Activated CD4-positive, alpha-beta T cell treated with anti-CD3 and anti-CD28 coated beads for 4 hours (primary cell): ENCODE measurements at places on chromosomes 6 and 20.

GRCh38 chr6:35728683-35729678 is 7.9 kb upstream of the ARMC12 start:
- DNase-seq, result no peak

GRCh38 chr6:90993770-90994169 is 406.9 kb upstream of the MAP3K7 start:
- no peak for DNase-seq

- DNase-seq, result no peak
Measured at GRCh38 chr20:61925555-61926252, 140.0 kb downstream of the TAF4 start.

DNA sequence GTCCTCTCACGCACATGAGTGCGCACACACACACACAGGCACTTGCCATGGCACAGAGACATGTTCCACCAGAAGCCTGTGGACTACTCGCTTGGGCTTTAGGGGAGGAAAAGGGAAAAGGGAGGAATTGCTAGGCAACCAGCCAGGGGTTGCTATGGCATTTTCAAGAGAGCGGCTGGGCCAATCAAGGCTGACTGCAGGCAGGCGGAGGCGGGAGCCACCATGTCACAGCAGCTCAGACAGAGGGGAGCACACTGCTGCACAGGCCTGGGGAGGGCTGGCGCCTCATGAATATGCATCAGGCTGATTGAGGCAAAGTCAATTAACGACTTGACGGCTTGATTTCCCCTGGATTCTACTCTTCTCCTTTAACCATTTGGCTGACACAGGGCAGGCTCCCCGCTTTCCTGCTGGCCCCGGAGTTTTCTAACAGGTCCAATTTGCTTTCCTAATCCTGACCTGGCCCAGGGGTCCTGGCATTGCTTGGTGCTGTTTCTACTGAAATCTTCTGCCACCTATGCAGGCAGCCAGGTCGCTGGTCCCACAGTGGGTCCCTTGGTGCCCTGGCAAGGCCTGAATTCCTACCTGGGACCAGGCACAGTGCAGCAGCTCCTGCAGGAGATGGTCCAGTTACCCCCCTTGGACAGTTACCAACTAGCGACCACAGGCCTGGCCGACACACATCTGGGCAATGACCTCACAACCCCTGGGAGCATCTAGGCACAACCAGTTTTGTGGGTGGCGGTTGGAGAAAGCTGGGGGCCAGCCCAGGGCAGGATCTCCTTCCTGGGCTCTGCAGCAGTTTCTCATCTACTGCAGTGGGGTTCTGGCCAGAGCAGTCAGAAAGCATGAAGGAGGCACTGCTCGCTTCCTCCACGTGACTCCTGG is 52.1 kb downstream of the YTHDF1 start:
- no peak for DNase-seq

DNA sequence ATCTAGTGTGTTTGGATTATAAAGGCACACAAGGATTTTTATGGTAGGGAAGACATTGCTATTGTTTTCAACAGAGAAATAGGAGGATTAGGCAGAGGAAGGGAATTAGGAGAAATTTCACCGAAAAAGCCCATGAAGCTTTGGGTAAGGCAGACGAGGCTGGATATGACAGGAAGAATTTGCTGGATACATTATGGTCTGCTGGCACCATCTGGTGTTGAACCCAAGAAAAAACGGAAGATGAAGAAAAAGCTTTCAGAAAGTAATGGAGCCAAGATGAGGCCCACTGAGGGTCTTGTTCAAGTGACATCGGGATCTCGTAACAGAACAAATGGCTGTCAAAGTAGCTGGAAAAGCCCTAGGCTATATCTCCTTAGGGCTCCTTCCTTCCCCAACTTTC is 56.5 kb downstream of the OR2J2 start:
- no peak for DNase-seq

DNA sequence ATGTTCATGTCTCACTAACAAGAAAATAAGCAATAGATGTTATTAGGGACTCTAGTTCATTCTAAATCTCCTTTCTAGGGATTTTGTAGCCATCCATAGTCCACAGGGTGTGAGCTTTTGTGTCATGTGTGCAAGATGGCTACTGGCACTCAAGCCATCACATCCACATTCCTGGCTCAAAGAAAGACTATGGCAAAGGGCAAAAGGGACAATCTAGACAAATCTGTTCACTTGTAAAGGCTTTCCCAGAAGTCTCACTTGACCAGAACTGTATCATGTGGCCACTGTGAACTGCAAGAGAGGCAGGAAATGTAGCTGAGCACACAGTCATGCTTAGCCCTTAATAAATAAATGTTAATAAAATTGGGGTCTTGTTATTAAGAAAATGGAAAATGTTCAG is 212.6 kb upstream of the EXOC2 start:
- no peak for DNase-seq

DNA sequence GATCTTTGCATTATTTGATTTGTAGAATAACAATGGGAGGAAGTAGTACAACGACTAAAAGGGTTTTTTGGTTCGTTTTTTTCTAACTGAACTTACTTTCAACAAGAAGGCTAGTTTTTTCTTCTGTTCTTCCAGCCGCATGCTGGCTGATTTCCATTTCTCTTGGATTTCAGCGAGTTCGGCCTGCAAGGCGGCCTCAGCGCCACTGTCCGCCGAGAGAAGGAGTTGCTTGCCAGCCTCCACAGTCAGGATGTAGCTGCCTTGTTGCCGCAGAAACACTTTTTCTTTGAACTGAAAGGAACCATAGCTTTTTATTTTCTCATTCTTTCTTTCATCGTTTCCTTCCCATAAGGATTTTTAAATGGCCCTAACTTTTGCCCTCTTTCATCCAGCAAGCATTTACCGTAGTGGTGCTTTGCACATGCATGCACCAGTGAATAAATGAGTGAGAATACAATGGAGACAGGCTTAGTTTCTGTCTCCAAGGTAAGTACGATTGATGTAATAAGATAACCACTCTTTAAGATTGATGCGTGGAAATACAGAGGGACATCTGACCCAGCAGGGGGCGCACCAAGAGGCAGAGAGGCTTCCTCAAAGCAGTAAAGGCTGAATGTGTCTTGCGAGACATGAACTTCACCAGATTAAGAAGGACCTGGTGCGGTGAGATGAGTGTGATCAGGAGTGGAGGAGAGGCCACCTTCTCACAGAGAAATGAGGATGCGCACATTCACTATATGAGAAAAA is 398.8 kb downstream of the ESR1 start:
- no peak for DNase-seq

- DNase-seq, result no peak
Measured at GRCh38 chr20:63142933-63143332, 73.0 kb downstream of the YTHDF1 start.

- DNase-seq, result no peak
Measured at GRCh38 chr6:157586476-157587126, 205.6 kb downstream of the ZDHHC14 start.
